ENCODE measurements at places on chromosomes 6 and 20.

DNA sequence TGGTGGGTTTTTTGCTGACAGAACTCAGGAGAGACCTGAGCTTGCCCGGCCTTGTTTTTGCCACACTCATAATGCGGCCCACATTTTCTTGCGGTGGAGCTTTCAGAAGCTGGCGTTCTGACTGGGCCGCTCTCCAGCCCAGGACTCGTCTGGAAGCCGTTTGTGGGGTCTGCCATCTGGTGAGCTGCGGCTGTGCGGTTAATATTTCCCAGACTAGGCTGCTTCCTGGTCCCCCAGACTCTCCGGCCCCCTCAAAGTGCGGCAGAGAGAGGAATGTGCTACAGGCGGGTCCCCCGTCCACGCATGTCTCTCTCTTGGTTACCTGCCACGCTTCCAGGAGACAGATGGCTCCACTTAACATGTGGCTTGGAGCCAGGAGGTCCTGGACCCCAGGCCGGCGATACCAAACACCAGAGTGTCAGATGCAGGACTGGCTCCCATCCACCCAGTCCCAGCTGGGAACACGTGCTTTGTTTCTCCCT, 128.9 kb upstream of the PMEPA1 start:
- no peak for DNase-seq

- peak; percentile 87 for DNase-seq
These were observed 139.0 kb downstream of the PXDC1 start for GRCh38 chr6:3612341-3613041.

DNA sequence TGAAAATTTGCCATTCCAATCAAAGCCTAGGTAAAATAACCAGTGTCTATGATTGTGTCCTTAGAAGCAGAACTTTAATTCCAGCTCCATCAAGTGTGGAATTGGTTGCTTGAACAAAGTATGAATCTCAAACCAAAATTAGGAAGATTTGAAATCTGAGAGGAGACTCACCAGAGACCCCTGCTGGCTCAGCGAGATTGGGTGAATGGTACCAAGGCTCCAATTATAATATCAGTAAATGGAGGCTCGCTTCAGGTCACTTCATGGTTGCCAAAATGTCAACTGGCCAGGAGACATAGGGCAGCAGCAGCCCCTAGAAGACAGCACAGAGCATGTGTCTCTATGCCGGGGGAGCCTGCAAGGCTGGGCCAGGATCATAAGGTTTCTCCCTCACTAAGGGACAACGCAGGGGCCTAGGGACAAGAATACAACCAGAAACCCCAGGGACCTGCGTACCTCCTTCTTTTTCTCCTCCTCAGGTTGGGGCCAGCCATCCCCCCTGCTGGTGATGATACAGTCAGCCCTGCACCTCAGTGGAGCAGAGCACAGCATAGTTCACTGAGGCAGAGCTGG, 14.0 kb downstream of the RBL1 start:
- DNase-seq = no peak

- no peak for DNase-seq
These were observed 128.7 kb downstream of the LY86 start for GRCh38 chr6:6716998-6717763.

- no peak for DNase-seq
These were observed 51.9 kb downstream of the CARMIL1 start for GRCh38 chr6:25330796-25331685.

DNA sequence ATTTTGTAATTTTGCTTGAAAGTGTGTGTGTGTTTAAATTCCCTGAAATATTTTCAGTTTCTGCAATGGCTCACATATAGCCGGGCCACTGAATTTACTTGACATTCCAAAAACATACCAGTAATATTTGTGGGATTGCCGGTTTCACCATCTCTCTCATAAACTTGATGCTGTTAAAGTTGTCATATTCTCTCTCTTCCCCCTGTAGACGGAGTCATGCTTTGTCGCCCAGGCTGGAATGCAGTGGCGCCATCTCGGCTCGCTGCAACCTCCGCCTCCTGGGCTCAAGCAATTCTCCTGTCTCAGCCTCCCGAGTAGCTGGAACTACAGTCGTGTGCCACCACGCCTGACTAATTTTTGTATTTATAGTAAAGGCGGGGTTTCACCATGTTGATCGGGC, 122.1 kb downstream of the TIAM2 start:
- no peak for DNase-seq

DNA sequence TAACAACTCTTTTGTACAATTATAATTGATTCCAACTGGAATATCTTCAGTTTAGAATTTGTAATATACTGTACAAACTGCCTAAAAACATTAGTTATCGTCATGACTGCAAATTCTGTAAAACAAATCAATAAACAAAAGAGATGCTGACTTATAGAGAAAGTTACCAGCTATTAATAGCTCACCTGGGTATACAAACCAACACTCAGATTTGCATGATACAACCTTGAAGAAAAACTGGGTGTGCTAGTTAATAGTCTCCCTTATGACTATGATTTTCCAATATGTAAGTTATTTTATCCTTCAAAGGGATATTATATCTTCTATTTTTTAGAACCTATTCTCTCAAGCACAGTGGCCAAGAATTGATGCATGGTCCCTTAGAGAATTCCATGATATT, 698.5 kb downstream of the FRK start:
- no peak for DNase-seq

- no peak for DNase-seq
These were observed 242.0 kb upstream of the TBX18 start for GRCh38 chr6:85006362-85006761.

DNA sequence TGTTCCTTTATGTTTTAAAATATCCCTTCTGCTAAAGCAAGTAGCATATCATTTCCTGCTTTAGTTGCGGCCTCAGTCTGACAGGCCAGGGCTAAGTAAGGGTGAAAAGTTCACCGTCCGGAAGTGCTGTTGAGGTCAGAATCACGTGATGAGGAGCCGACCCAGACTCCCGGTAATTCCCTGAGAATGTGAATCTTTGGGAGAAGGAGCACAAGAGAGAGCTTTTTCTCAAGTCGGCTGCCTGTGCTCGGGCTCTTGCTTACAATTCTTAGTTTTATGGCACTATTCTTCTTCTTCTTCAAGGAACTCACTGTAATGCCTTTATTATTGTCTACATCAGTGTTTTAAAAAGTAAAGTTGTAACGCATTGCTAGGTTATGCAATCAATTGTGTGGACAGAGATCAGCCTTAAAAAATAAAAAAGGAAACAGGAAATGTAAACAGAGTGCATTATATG, 309.3 kb downstream of the PRL start:
- peak; percentile 70 for DNase-seq

GRCh38 chr20:62624719-62625453, 17.4 kb upstream of the SLCO4A1 start:
- no peak for DNase-seq

DNA sequence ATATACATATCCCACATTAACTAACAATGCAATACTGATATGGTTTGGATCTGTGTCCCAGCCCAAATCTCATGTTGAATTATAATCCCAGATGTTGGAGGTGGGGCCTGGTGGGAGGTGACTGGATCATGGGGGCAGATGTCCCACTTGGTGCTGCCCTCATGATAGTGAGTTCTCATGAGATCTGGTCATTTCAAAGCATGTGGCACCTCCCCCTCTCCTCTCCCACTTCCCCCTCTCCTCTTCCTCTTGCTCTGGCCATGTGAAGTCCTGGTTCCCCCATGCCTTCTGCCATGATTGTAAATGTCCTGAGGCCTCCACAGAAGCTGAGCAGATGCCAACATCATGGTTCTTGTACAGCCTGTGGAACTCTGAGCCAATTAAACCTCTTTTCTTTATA, 71.2 kb downstream of the FYN start:
- DNase-seq = no peak

GRCh38 chr6:35413911-35414310, 38.2 kb upstream of the FANCE start:
- DNase-seq = no peak
